ENCODE measurements at places on chromosomes 2 and 18.

DNA sequence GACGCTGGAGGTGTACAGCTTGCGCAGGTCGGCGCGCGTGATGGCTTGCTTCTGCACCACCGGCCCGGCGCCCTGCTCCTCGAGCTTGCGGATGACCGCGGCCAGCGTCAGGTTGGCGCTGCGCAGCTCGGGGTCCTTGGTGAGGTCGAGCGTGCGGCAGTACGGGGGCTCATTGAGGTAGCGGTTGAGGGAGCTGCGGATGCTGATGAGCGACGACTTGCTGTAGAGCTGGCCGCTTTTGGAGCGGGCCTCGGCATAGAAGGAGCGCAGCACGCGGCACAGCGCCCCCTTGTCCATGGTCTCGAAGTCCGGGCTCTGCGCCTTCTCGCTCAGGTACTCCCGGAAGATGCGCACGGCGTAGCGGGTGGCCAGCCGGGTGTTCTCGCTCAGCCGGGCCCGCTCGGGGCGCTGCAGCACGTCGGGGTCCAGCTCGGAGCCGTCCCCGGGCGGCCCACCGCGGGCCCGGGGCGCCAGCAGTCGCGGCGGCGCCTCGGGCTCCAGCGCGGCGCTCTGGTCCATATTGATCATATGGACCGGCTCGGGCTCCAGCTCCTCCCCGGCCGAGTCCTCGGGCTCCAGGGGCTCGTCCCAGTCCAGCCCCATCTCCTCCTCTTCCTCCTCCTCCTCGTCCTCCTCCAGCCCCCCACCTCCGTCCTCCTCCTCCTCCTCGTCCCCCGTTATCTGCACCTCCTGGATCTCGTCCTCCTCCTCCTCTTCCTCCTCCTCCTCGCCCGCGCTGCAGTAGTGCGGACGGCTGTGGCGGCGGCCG is 523 bp downstream of the KCTD1 start:
- no peak for DNase-seq

GRCh38 chr18:10995550-10995949 is 153.8 kb downstream of the PIEZO2 start:
- no peak for DNase-seq

GRCh38 chr2:179422037-179422643 is 157.5 kb upstream of the SESTD1 start:
- DNase-seq, result no peak

- DNase-seq, result no peak
These were observed 2.5 kb downstream of the PSTPIP2 start for GRCh38 chr18:46069524-46069923.

DNA sequence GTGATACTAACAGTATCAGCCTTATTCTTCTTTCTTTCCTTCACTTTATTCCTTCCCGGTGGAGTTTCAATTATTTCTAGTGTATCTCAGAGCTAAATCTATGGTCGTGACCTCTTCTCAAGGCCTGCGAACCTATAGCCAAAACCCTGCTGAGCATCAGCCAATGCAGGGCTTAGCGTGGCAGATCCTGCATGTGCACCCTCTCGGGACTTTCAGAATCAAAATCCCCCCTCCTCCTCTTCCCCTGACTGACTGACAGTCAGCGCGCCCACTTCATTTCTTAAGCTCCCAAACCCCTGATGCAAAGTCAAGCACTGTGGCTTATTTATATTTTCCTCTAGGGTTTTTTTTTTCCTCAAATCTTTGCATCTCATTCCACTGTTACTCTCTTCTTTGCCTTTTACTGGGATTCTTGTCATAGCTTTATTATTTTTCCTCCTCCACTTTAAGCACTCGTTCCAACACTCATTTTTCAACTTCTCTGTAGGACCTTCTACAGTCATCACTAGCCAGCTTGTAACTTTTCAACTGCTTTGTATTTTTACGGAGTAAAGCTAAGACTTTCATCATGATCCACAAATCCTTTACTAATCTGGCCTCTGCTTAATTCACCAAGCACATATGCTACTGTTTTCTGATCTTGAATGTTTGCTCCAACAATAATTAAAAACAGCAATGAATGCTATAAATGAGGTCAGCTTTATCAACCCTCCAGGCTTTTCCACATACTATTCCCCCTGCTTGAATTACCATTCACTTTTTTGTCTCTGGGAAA is 896.5 kb upstream of the PIK3C3 start:
- DNase-seq, result no peak

- DNase-seq, result no peak
These were observed 49.2 kb upstream of the NAB1 start for GRCh38 chr2:190599546-190600220.

DNA sequence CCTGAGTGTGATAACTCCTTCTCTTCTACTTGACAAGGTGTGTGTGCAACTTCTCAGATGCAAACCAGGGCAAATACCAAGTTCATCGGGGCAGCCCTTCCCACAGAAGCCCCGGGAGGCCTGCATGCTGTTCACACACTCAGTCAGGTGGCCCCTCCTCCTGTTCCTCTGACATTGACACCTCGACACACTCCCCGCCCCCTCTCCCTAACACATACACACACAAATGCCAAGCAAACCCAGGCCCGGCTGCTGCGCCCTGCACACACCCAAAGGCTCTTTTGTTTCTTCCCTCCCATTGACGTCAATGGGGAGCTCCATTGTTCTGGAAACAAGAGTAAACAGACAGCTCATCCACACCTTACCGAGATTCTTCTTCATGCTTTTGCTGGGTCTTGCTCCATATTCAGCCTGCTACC is 1.7 kb upstream of the PER2 start:
- DNase-seq, result no peak

GRCh38 chr2:10541775-10542432 is 93.8 kb upstream of the ODC1 start:
- no peak for DNase-seq

DNA sequence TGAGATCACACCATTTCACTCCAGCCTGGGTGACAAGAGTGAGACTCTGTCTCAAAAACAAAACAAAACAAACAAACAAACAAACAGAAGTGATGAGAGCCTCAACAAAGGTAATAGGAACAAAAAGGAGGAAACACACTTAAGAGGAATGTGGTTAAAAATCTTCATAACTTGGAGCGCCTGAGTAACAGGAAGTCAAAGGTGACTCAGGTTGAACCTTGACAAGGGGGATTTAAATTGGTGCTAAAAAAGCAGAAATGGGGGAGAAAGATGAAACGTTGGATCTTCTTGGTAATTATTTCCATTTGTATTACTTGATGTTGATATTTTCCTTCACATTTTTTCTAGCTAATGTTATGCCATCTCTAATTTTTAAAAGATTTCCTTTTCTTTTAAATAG is 318.5 kb upstream of the TCF4 start:
- no peak for DNase-seq

DNA sequence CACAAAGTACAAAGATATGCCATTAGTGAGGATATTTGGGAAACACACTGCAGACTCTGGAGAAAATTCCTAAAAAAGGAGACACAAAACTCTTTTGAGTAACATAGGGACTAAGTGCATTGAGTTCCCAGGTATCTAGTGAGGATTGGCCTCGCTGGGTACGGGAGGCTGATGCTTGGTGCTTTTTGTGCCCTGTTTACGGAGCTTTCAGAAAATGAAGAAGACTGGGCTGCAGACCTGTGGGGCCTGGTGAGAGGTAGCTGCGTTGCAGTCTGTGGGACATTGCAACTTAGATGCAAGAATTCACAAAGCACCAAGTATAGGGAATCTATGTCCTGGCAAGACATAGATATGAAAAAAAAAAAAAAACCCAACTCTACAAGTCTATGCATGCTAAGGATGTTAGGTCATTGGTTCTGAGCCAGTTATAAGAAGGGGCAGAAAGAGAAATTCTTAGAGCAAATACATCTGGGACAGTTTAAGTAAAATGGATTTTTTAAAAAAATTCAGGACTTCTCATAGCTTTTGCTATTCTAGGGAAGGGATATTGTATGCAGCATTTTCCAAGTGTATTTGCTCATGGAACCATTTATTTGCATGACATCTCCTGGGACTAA is 156.0 kb downstream of the SLC4A3 start:
- DNase-seq, result no peak

DNA sequence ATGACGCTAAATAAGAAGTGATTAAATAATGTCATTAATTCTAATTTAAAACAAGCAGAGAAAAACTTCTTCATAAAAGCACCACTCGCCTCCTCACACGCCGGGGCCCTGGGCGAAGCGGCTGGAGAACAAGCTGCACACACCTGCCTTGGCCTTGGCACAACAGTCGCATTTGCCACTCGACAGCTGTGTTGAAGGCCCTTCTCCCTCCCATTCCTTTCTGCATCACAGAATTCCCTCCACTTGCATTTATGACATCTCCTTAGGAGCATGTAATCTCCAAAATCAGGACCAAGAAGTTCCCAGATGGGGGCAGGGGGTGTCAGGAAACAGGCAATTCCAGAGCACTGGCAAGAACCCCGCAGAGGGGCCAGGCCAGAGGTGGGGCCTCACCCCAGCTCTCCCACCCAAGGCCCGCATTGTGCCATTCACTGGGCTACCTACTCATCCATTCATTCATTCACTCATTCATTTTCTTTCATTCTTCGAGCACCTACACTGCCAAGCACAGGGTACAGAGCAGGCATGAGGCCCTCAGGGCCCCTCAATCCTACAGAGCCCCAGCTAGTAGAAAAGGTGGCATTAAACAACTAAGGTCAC is 6.4 kb downstream of the HDAC4 start:
- DNase-seq, result no peak

DNA sequence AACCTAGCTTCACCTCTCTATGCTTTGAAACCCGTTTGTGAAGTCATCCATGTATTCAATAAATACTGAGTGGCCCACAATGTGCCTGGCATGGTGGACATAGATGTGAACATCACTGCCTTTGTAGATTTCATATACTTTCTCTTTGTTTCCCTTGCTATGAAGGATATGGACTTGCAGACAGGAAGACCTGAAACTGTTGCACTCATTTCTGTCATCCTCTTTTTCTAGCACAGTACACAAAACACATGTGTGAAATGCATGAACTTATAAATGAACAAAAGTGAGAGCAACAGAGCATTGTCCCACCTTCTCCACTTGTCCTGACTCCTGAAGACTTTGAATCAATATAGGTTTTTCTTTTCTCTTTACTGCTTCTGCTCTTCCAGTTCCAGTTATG is 249.4 kb upstream of the LINC00305 start:
- DNase-seq, result no peak

GRCh38 chr2:131041402-131042147 is 51.7 kb downstream of the FAM168B start:
- no peak for DNase-seq

DNA sequence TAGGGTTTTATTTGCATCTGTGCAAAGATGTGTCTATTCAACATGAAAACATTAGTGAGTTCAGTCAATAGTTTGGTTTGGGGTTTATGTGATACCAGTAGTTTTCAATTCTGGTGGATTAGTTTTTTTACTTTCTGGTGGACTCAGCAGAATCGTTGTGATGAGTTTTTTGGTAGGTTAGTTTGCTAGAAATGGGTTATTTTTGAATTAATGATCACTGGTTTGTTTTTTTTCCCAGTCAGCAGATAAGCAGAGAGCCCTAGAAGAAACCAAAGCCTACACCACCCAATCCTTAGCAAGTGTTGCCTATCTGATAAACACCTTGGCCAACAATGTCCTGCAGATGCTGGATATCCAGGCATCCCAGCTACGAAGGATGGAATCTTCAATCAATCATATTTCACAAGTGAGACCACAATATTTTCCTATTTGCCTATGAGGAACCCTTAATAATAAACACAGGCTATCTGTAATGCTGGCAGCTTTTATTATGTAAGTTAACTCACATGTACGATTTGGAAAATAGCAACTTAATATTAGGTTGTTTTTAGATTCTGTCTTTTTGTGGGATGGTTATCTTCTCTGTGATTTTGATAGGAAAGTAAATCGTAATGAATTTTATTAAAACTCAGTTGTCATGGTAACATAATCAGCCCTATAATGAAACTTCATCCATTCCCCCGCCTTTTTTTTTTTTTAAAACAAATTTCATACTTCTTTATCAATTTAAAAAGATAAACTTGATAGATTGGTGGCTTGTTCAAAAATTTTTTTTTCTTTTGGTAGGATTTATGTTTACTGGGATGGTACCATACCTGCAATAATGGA is 38.7 kb downstream of the ABI2 start:
- DNase-seq, result no peak

- DNase-seq, result no peak
These were observed 130.2 kb downstream of the CD226 start for GRCh38 chr18:69817335-69817940.

DNA sequence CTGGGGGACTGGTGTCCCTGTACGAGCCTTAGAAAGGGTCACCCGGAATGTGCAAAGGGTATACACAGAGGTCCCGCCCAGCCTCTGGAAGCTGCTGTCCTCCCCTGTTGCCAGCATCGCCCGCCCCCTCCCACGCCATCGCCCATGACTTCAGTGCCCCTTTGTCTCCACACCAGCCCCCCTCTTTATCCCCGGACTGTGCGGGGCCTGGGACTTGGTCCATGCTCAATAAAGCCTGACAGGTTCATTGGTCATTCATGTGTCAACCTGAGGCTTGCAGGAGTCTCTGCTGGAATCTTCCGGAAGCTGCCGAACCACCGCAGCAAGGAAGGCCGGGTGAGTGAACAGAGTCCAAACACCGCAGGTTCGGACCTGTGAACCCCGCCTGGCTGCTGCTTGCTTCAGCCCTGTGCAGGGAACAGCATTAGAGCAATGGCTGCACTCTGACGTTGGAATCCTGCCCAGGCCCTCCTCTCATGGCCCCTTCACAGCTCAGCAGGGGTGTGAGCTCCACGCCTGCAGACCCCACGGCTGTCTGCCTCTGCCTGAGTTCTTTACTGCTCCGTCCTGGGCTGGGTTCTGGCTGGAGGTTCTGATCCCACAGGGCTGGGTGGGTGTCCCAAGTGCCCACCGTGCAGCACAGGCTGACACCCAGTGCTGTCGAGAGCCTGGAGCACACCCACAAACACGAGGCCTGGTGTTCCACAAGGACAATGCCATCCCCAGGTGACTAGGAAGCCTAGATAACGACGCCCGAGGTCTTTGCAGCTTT is 96.5 kb downstream of the SEPTIN10 start:
- DNase-seq, result no peak
